ENCODE measurements at places on chromosomes 5 and 9.

DNA sequence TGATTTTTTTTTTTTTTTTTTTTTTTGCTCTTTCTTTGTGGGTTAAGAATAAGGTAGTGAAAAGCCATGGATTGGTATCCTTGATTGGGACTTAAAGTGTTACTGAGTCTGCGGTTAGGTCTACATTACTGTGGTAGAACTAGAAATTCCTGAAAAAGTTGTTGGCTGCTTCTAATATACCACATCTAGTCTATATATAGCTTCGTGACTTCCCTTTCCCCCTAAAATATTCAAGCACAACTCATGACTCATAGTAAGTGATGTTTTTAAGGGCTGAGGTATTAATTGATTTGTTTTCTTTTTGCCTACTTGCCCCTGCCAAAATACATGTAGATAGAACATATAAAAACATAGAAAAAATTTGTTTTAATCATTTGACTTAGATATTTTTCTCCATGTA is 247.6 kb downstream of the TMEM232 start:
- DNase-seq, result no peak

DNA sequence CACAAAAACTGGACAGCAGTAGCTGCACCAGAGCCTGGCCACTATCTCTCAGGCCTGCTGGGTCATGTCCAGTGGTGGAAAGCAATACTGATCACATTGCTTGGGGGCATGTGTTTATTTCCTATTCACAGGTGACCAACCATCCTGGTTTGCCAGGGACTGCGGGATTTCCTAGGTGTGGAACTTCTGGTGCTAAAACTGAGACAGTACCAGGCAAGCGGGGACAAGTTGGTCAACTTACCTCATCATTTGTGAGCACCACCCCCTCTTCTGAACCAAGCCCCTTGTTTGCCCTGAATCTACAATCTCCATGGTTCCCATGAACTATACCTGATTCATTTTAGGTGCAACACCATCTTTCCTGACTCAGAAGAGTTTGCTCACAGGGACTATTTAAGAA is 81.3 kb downstream of the TNC start:
- no peak for DNase-seq

GRCh38 chr9:36928210-36928609 is 105.9 kb downstream of the PAX5 start:
- no peak for DNase-seq

- no peak for DNase-seq
Observed at GRCh38 chr5:140248414-140248813, 54.5 kb downstream of the PFDN1 start.

GRCh38 chr5:158423623-158424200 is 564.8 kb upstream of the CLINT1 start:
- no peak for DNase-seq

DNA sequence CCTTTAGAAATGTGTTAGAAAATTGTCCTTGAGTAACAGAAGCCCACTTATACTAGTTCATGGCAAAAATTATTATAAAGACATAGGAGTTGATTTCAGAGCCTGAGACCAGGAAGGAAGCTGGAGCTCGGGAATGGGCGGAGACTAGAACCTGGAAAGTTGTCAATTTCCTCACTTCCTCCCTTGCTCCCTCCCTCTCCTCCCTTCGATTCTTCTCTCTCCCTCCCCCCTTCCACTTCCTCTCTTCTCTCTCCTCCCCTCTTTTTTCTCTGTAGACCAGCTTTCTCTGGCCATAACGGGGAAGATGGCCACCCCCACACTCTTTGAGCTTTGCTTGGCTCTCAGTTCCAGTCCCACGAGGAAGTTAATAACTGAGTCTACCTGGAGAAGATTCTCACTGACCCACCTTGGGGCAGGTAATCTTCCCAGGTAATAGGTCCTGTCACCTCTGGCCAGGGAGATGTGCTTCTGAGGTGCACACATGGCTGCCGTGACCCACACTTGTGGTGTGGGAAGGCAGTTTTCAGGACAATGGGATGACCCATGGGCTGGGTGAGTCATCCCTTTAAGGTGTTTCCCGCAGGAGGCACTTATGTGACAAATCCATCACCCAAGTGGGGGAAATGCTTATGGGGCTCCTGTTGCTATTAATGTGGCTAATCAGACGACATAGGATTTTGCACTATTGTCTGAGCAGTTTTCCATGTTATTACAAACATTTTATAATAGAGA is 78.7 kb downstream of the HSPA4 start:
- DNase-seq, result no peak

GRCh38 chr5:142925795-142926194 is 155.6 kb downstream of the ARHGAP26 start:
- DNase-seq, result no peak

GRCh38 chr9:38235244-38235643 is 157.3 kb upstream of the ALDH1B1 start:
- DNase-seq, result no peak

DNA sequence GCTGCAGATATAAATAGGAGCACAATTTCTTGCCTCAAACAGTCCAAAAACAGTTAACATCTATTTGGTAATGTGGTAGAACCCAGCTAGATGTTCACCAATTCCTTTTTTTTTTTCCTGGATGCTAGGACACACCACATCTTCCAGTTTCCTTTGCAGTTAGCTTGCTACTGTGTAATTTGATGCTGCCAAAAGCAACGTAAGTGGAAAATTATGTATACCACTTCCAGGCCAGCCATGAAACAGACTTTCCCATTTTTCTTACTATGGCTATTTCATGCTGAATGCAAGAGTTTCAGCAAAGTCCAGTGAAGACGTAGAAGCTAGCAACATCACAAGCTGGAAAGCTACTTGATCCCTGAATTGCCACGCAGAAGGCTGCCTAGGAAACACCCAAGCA is 667.2 kb downstream of the TLE1 start:
- DNase-seq, result no peak

DNA sequence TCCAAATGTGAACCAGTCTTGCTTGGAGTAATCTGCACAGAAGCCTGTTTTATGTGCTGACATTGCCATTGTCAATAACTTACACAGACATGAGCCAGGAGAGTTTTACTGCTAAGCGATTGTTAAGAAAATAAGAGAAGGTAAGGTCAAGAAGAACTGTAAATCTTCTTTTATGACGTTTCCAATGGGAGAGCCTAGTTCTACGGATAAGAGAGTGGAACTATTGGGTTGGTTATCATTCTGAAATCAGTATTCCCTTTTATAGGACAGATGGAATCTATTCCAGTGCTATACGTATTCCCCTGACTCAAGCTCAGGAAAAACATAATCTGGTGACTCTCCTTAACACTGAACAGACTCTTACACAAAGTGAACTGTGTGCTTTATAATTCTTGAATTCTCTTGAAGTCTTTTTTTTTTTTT is 137.9 kb upstream of the OTULINL start:
- no peak for DNase-seq

DNA sequence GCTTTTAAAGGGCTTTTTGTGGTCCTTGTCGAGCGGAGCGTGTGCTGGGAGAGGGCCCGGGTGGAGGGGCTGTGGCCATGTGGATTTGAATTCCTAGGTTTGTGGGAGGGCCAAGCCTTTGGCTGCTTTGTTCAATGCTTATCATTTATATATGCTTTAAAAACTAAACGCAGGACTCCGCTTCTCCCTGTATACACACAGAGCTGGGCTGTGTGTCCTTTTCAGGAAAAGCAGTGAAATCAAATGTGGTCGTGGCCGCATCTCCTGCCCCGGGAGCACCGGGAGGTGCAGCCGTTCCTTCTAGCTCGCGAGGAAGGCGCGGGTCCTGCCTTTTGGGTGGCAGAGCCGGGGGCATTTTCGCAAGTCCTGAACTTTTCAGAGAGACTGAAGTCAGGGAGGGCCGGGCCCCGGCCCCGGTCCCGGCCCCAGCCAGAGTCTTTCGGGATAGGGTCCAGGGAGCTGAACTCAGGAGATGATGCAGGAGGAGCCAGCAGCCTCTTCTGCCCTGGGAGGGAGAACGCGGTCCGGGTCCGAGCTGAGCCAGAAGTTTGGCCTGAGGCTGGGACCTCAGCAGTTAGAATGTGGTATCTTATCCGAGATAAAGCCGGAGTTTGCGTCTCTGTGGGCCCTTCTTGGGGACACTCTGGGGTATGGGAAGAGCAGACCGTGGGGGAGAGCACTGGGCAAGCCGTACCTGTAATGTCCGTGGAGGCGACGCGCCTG is 158.8 kb downstream of the C9orf152 start:
- no peak for DNase-seq

DNA sequence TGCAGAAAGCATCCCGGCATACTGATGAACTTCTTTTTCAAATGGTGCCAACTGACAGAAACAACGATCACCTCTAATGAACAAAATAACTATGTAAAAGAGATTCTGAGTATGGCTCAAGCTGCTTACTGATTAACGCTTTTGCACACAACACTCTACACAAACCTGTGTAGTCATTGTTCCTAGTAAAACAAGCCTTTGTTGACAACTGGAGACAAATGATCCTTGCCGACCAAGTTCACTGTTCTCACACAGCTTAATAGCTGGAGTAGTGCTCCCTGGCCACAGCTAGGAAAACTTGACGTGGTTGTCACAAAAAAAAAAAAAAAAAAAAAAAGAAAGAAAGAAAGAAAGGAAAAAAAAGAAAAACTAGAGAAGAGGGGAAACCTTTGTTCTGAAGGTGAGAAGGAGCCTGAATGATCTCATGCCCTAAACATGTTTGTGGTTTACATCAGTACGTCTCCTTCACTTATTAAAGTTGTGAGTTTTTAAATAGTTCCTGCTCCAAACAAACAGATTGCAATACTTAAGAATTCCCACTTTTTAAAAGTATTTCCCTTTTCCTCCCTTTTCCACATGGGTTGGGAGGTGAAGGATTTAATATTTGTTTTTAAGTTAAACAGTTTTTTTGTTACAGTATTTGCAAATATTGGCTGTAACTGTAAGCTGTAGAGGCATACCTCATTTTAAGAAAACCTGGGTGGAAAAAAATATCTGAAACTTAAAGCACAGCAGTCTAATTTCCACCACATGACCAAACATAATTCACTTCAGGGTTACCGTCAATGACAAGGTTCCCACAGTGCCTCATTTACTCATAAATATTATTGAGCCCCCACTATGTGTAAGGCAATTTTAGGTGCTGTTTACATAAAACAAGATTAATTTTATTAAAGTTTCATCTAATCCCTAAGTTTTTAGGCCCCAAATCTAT is 63.7 kb downstream of the GLIS3 start:
- no peak for DNase-seq

DNA sequence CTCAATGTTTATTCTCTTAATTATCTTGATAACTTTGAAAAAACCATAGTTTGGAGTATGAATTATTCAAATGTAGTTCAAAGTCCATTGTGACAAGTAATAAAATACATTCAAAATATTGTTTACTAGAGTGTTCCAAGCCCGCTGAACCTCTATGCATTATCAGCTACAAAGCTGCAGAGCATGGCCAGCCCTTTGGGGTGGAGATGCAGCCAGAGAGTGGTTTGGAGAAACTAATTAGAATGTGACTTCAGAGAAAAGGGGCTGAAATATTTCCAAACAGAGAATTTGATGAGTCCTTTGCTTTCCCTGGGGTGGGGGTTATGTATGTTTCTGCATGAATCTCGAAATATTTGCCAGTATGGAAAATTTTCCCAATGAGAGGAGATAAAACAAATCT is 211.3 kb downstream of the NTRK2 start:
- no peak for DNase-seq

DNA sequence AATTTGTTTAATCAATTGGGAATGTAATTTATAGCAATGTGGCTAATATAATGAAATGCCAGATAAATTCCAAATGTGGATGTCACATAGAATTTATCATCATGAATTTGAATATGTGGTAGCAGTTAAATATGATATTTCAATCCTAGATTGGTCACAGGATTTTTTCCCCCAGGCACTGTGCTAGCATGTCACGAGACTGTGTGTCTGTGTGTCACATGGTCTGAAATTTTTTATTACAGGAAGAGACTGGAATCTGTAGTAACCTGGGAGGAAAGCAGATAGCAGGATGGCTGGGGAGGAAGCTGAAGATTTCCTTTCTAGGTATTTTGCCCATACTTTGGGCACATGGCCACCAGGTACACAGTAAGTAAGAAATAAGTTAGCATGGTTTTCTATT is 35.4 kb upstream of the MSH3 start:
- DNase-seq, result no peak

DNA sequence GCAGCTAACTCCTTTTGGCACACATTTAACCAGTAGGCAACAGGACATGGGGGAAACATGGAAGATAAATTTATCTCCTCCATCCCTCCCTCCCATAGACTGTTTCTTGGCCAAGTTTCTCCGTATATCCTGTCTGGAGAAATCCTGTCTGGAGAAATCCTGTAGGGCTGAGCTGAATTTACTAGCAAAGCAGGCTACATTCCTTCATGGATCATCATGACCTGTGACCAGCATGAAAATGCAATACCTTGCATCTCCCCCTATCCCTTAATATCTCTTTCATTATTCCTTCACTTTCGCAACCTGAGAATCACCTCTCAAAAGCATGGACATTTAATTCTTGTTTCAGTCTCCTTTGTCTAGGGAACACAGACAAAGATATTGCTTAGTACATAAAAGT is 379.1 kb downstream of the PSAT1 start:
- no peak for DNase-seq

DNA sequence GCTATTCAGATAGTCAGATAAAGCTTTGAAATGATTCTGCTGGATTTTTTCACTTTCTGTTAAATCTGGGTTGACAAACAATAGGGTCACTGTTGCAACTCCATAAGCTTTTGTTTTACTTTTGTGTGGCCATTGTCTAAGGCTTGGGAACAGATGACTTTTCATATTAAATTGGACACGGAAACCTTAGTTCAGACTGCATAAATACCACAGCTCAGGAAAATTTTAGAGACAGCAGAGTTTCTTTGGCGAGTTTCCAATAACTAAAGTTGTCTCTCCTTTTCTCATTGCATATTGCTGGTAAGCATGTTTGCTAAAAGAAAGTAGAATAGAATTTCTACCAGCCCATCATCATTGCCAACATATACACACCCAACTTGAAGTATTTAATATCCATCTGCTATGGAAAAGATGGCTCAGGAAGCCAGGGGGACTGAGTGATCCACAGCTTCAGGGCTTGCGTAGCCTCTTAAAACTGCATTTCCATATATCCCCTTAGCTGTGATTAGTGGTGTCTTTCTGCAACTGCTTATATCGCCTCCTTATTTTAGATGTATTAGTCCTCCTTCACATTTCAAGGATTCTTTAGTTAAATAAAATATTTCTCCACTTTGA is 168.2 kb downstream of the ARHGAP26 start:
- DNase-seq, result no peak

DNA sequence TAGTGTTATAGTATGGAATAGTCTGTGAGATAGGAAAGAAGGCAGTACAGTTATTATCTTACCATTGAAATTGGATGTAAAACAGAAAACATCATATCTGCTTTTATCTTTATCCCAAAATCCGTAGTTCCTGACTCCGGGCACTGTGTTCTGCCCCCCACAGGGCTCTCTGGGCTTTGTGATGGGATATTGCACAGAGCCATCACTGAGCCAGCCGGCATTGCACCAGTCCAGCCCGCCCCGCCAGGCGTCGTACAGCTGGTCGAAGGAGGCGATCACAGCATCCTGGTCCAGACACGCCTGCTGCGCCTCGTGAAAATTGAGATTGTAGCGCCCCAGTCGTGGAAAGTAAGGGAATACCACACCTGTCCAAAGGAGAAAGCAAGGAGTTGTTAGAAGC is 76.4 kb downstream of the HAPLN1 start:
- DNase-seq, result no peak

GRCh38 chr9:73548201-73548600 is 396.5 kb downstream of the ANXA1 start:
- DNase-seq, result no peak

Data from stimulated activated CD8-positive, alpha-beta memory T cell treated with anti-CD3 and anti-CD28 coated beads, Interleukin-4, amount 100 ng/mL, for 4 hours (primary cell).